AML-193 (cell line): ENCODE measurements at places on chromosomes 3 and 15.

GRCh38 chr15:56523521-56523920 lies 58.6 kb upstream of the MNS1 start:
- no peak for DNase-seq

GRCh38 chr15:60576044-60576443 lies 97.1 kb upstream of the ICE2 start:
- no peak for DNase-seq

- peak; percentile 12 for DNase-seq
These were observed 24.9 kb upstream of the GATM start for GRCh38 chr15:45402955-45403877.

- DNase-seq, result no peak
These were observed 74.9 kb upstream of the XCR1 start for GRCh38 chr3:46102059-46102779.

- no peak for DNase-seq
These were observed 1374.5 kb downstream of the NSUN3 start for GRCh38 chr3:95437409-95437808.
